ENCODE measurements at places on chromosomes 7 and 10. TPM values are rescaled to one million over a fixed set of nuclear protein-coding genes. Genes with fewer than 3 reads are reported as not detected.

The ENKUR gene
- total RNA-seq, result 0.09 TPM

The MMD2 gene
- total RNA-seq, result 3.7 TPM

The CYP26C1 gene
- total RNA-seq, result 0.85 TPM

The TLX1 gene
- total RNA-seq, result not detected

The FAM25C gene
- not detected for total RNA-seq

The MET gene
- total RNA-seq, result 60.7 TPM

The PBLD gene
- total RNA-seq, result 4.7 TPM

The OGDHL gene
- not detected for total RNA-seq

The ADARB2 gene
- total RNA-seq, result 1.9 TPM

The TRIM74 gene
- 2.0 TPM for total RNA-seq

The KCNH2 gene
- total RNA-seq, result 3.2 TPM

The ADRB1 gene
- 0.76 TPM for total RNA-seq

The SORCS1 gene
- 80.5 TPM for total RNA-seq

The HTR7 gene
- 0.94 TPM for total RNA-seq

The CALML5 gene
- not detected for total RNA-seq

The BICC1 gene
- 42.1 TPM for total RNA-seq

The BTBD16 gene
- 0.89 TPM for total RNA-seq

The ZPBP gene
- not detected for total RNA-seq

The TMEM273 gene
- 35.1 TPM for total RNA-seq

The CALN1 gene
- 0.53 TPM for total RNA-seq

The CREB3L2 gene
- total RNA-seq, result 103 TPM

The PRXL2A gene
- 117 TPM for total RNA-seq

The UPP1 gene
- total RNA-seq, result 24.3 TPM

The ADAM12 gene
- total RNA-seq, result 5.8 TPM

The COBL gene
- total RNA-seq, result 17.0 TPM

The IKZF1 gene
- total RNA-seq, result 20.1 TPM

The CYP3A7 gene
- total RNA-seq, result not detected

The DNAH11 gene
- total RNA-seq, result 0.49 TPM

The UPK3BL1 gene
- total RNA-seq, result 23.0 TPM

The PDE6C gene
- not detected for total RNA-seq

The SPACDR gene
- 3.6 TPM for total RNA-seq

The C1QL3 gene
- not detected for total RNA-seq

The COX19 gene
- total RNA-seq, result 18.3 TPM

The PRR15 gene
- total RNA-seq, result not detected

The EN2 gene
- total RNA-seq, result not detected

The OR2A1 gene
- 0.22 TPM for total RNA-seq

The SPDYE11 gene
- total RNA-seq, result not detected

The ENTPD1 gene
- 28.7 TPM for total RNA-seq

The ANXA8 gene
- total RNA-seq, result 2.5 TPM

The IFIT1B gene
- 6.3 TPM for total RNA-seq

The PVRIG gene
- 1.2 TPM for total RNA-seq

The NUB1 gene
- 48.5 TPM for total RNA-seq

The TBRG4 gene
- 39.5 TPM for total RNA-seq

The TMEM236 gene
- total RNA-seq, result 0.49 TPM

All from sciatic nerve (tissue), 2 donors.